Colonic mucosa (tissue), 4 donors: ENCODE measurements at places on chromosomes 2 and 18. TPM values are rescaled to one million over a fixed set of nuclear protein-coding genes. Genes with fewer than 3 reads are reported as not detected.

Gene PLEK
- 5.1 TPM for total RNA-seq

Gene SATB2
- 178 TPM for total RNA-seq

Gene SLC8A1
- total RNA-seq, result 4.1 TPM

Gene C2orf42
- total RNA-seq, result 7.1 TPM

Gene UGT1A10
- 45.2 TPM for total RNA-seq
